ENCODE measurements at places on chromosomes 13 and 19.

GRCh38 chr13:113448545-113448884 is 4.8 kb downstream of the ADPRHL1 start:
- DNase-seq, result no peak

GRCh38 chr19:47726467-47726866 is 13.2 kb downstream of the EHD2 start:
- DNase-seq, result no peak

DNA sequence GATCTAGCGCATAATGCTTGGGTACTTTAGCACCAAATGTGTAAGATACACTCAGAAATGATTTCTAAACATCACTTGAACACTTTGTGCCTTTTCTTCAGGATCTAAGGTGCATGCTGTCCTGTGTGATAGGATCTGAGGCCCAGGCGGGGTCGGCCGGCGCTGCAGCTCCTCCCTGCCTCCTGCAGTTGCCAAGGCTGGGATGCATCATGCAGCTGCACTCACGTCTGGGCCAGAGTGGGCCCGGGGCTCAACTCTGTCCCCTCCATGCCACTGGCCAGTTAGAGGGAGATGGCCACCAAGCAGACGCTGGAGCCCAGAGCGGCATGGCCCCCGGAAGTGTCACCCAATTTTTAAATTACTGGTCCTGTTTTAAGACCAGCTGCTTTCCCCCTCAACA is 29.3 kb upstream of the CD33 start:
- no peak for DNase-seq

DNA sequence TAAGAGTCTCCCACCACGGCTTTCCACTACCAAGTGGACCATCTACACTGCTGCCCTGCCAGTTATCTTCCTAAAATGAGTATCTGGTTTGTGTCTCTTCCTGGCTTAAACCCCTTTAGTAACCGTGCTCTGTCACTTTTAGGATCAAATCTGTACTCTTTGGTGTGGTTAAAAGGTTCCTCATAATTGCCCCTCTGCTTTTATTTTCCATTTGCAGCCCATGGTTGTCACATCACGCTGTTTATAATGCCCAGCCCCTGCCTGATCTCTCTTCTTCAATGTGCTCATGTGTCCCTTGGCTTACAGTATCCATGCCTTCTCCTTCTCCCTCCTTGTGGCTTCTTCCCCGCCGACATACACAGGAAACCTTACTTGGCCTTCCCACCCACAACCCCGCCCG is 100.1 kb downstream of the DGKH start:
- no peak for DNase-seq

GRCh38 chr13:49502954-49503353 is 7.2 kb downstream of the PHF11 start:
- no peak for DNase-seq

- DNase-seq, result peak; percentile 45
These were observed 18.9 kb upstream of the ZSCAN5A start for GRCh38 chr19:56333506-56333905.

DNA sequence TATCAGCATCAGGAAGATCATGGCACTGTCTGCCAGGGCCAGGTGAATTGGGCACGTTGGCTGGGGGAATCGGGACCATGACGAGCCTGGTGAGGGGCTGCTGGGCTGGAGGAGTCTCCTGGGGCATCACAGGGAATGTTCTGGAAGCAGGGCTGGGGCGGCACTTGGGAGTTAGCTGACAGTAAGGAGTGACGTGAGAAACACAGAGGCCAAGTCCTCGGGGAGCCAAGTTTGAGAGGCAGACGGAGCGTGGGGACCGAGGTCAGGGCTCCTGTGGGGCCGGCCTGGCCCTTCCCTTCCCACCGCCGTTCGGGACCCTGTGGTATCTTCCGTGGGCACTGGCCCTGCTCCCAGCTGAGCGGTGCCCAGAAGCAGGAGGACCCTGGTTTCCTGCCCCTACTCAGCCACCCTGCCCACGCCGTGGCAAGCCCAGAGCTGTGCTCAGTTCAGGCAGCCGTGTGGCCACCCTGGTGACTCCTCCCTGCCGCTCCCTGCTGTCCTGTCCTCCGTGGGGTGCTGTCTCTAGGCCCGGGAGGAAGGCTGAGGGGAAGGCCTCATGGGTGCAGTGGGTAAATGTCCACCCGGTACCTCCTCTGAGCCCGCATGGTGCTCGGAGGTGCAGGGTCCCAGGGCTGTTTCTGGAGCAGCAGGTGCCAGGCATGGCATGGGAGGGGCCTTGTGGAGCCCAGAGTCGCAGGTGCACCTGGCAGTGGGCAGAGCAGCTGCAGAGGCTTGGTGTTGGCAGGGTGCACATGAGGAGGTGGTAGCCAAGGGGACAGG is 25.2 kb downstream of the CRTC1 start:
- no peak for DNase-seq

Data from stimulated activated CD4-positive, alpha-beta T cell treated with anti-CD3 and anti-CD28 coated beads, Interleukin-15, amount 100 ng/mL, for 24 hours (primary cell).